ENCODE measurements at places on chromosomes 5 and 9.

DNA sequence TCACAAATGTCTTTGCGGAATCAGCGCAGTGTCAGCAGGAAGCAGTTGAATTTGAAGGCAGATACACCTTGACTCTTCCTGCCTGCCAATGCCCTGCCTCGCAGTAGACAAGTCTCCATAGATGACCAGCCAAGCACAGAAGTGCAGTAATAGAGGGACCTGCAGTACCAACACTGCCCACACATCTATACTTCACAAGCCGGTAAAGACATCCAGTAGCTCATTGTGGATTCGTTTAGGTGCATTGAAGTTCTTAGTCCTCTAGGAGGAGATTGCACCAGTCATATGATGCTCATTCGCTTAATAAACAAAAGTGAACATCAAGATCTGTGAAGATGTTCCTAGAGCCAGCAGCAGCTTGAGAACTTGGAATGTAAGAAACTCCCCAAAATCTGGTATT lies 7.1 kb upstream of the IFNA2 start:
- no peak for DNase-seq

DNA sequence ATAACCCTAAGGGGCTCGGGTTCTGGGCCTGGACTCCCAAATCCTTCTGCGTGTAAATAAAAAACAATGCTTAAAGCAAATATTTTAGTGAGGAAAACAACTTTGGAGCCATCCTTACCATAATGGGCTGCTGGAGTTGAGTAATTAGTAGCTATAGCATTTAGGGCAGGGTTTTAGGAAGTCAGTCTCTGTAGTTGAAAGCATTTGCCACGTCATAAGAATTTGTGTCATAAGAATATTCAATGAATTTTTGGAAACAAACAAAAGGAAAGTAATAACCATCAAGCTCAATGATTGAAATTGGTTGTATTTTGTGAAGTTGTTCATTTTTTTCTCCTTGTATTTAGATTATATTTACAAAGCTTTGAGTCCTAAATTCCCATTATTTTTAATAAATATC lies 114.8 kb upstream of the ELL2 start:
- no peak for DNase-seq

DNA sequence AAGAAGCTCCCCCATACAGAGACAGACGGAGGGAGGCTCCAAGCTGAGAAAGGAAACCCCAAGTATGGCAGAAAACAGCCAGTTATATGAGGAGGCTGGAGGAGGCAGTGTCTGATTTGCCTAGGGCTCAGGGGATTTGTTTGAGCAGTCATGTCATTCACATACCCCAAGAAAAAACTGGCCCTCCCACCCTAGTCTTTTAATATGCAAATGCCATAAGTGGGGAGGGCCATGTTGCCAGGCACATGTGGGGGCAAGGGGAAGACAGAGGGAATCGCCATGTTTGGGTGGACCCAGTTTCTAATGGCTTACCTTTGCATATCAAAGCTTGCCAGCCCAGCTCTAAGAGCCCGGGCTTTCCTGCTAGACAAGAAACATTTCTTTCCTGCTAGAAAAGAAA lies 1163.8 kb downstream of the TAF11L14 start:
- no peak for DNase-seq

DNA sequence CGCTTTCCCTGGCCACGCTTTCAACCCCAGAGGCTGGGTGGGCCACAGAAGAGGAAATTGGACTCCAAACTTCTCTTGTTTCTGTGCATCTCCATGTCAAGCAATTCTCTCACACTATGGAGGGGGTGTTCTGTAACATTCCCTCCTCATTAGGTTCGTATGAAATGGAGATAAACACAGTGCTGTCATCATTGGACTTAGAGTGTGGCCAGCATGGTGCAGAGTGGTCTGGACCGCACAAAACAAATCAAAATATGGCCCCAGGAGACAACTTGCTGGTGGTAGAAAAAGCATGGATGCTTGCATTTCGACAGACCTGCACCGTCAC lies 655.2 kb downstream of the BNC2 start:
- DNase-seq = no peak

DNA sequence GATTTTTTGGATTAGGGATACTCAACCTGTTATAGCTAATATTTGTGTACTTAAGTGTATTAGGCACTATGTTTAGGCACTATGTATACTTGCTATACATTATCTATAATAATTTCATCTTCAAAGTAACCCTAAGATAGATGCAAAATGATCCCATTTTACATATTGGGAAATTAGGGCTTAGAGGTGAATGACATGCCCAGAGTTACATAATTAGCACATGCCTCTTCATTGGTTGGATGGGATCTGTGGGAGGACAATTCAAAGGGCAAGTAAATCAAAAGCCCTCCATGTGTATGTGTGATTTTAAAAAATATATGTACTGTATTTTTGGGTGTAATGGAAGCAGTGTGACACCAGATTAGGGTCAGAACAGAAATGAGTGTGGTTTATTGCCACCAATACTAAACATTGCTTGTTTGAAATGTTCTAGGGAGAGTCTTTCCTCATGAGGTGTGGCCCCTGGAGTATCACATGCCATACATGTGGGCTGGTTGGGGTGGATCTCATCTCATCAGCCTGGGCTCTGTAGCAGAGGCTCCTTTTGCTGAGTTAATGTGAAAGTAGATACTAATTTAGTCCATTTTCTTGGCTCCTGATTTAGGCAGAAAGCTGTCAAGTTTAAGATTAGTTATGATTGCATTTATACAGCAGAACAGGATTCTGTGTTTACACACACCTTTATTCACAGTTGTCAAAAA lies 5.5 kb downstream of the C9orf85 start:
- DNase-seq = no peak

GRCh38 chr5:6510132-6510531 lies 61.5 kb downstream of the UBE2QL1 start:
- no peak for DNase-seq

- DNase-seq = no peak
Measured at GRCh38 chr5:143691945-143692290, 120.0 kb upstream of the HMHB1 start.

DNA sequence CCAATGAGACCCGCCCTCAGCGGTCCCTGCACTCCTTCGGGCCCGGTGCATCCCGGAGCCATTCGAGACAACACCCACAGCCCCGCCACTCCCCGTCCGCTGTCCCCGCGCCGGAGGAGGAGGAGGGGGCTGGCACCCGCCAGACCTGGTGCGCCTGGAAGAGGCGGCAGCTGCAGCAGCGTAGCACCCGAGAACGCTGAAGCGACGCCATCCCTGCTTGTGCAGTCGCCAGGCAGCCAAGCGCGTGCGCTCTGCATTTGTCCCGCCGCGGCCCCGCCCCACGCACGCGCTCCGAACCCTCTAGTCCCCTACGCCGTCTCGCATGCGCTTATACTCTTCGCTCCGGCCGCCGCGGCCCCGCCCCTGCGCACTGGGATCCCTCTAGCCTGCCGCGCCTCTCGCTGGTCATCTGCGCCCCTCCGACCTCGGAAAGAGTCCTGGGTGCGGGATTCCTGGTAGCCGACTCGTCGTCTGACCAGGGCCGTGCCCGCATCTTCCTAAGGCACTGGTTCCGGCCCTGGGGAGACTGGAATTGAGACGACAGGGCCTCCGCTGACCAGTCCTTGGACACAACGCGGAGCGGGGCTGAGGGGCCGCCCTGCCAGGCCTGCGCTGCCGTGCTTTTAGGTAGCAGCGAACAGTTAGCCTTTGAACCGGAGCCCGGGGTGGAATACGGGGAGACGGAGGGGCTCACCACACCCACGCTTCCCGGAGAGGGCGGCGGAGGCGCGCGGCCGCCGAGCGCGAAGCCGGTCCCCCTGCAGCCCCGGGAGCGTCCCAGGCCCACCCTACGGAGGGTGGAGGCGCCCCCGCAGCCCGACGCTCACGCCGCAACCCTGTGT lies at the start of gene MRNIP:
Gene MRNIP, minus strand, starts transcription at position 232 of the 842 bp plus-strand sequence. Its CDS starts 21 bp downstream, at position 211.
- peak; percentile 74 for DNase-seq

- peak; percentile 72 for DNase-seq
Measured at GRCh38 chr5:170132269-170132975, 26.7 kb downstream of the FOXI1 start.

DNA sequence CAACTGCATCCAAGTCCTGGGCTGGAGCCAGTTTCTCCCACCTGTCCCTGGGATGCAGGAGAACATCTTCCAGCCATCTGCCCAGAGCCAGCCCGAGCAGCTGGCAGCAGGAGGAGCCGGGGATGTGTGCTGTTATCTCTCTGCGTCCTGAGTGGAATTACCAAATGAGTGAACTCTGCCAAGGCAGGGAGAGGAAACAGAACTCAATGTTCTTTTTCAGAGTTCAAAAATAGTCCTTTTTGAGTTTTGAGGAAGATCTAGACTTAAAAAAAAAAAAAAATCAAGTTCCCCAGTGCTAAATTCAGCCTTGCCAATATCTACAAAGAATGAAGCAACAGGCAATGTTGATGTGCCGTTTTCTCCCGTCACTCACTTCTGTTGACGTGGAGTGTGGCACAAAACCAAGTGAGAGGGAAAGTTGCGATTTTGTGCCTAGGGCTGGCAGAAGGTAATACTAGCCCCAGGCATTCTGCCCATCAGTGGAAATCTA lies 56.2 kb downstream of the TMOD1 start:
- no peak for DNase-seq

- no peak for DNase-seq
Measured at GRCh38 chr9:38336341-38336740, 56.2 kb upstream of the ALDH1B1 start.

DNA sequence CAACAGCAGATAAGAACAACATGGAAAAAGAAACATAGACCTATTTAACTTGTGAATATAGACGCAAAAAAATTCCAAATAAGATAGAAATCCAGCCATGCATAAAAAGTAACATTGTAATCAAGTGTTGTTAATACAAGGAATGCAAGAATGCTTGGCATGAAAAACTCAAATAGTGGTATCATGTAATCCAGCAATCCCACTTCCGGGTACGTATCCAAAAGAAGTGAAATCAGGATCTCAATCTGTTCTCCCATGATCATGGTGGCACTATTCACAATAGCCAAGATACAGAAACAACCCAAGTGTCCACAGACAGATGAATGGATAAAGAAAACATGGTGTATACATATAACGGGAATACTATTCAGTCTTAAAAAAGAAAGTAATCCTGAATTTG lies 437.4 kb downstream of the ARHGEF28 start:
- no peak for DNase-seq

GRCh38 chr9:5892456-5893133 lies 1.9 kb downstream of the MLANA start:
- no peak for DNase-seq

DNA sequence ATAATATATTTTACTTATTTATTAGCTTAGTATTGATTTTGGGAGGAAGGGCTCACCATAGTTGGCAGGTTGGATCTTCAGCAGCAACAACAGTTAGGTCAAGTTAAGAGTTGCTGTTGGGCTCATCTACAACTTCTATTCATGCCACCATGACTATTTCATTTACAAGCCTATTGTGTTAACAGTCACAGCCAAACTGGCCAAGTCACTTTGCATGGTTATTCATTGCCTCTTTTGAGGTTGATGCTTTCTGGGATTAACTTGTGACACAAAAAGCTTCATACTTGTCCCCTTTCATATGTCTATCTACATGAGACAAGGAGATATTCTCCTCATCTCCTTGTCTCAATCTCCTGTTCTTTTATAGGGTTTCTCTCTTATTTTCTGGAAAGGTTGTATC lies 98.3 kb downstream of the WDR70 start:
- no peak for DNase-seq

GRCh38 chr9:133973791-133974630 lies 18.1 kb downstream of the VAV2 start:
- no peak for DNase-seq

GRCh38 chr5:16937503-16938161 lies 1.5 kb upstream of the MYO10 start:
- no peak for DNase-seq

DNA sequence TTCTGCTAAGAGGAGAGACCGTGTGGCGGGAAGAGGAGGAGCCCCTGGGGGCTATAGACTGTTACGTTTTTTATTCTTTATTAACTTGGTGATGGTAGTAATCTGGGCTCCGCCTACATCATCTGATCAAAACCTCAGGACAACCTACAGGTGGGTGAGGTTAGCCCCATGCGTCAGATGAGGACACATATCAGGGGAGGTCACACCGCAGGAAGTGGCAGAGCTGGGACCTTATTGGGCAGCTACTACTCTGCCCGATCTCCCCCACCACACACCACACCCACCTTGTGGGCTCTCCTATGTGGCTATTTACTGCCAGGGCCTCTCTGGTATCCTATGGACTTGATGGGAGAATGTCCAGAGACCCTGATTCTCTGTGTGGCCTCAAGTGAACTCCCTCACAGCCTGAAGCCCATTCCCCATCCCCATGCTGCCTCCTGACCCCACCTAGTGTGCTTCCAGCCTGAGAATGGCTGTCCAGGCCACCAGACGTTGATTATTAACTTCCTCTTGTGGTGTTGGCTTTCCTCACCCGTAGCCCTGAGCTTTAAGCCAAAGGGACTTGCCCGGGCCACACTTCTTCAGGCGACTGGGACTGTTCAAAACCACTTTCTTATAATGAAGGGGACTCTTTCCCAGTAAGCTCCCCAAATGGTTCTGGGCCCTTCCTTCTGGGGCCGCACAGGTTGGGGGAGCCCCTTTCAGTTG lies 8.2 kb downstream of the UNC5A start:
- no peak for DNase-seq

DNA sequence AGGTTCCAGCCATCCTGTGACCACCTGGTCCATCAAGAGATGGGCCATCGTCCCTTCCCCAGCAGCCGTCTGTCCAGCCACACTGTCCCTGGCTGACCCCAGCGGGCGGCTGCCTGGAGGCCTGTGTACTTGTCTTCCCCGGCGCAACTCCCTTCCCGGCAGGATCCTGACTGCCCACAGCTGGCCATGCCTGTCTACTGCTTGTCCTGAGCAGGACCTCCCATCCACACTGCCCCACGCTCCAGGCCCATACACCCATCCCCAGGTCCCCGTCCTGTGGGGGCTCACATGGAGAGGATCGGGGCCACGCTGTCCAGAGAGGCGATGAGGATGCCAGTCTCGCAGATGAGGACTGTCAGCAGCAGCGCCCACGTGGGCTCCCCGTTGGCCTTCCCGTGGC lies 35.5 kb downstream of the SLC12A7 start:
- DNase-seq = no peak

GRCh38 chr9:129336130-129336528 lies 158.1 kb upstream of the IER5L start:
- DNase-seq = no peak

GRCh38 chr5:36237751-36238150 lies 4.0 kb downstream of the NADK2 start:
- no peak for DNase-seq

GRCh38 chr5:170557314-170557713 lies 53.5 kb downstream of the KCNIP1 start:
- DNase-seq = no peak

DNA sequence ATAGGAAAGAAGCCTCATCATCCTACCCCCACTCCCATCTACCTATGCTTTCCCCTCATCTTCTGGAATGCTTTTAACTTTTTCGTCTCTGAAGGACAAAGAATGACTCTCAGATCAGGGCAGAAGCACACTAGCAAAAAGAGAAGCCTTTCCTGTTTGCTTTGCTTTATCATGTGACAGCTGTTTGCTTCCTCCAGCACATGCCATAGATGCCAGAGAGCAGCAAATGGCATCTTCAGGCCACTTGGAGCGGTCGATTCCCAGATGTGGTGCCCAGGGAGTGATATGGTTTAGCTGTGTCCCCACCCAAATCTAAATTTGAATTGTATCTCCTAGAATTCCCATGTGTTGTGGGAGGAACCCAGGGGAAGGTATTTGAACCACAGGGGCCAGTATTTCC lies 294.8 kb downstream of the GADD45G start:
- DNase-seq = no peak
